ENCODE measurements at places on chromosomes 12 and 14.

GRCh38 chr12:27901959-27902358 is 70.6 kb downstream of the PTHLH start:
- no peak for DNase-seq

GRCh38 chr12:56462565-56462964 is 5.8 kb upstream of the SPRYD4 start:
- no peak for DNase-seq

GRCh38 chr12:57240066-57240921 is 10.7 kb downstream of the STAC3 start:
- peak; percentile 46 for DNase-seq

DNA sequence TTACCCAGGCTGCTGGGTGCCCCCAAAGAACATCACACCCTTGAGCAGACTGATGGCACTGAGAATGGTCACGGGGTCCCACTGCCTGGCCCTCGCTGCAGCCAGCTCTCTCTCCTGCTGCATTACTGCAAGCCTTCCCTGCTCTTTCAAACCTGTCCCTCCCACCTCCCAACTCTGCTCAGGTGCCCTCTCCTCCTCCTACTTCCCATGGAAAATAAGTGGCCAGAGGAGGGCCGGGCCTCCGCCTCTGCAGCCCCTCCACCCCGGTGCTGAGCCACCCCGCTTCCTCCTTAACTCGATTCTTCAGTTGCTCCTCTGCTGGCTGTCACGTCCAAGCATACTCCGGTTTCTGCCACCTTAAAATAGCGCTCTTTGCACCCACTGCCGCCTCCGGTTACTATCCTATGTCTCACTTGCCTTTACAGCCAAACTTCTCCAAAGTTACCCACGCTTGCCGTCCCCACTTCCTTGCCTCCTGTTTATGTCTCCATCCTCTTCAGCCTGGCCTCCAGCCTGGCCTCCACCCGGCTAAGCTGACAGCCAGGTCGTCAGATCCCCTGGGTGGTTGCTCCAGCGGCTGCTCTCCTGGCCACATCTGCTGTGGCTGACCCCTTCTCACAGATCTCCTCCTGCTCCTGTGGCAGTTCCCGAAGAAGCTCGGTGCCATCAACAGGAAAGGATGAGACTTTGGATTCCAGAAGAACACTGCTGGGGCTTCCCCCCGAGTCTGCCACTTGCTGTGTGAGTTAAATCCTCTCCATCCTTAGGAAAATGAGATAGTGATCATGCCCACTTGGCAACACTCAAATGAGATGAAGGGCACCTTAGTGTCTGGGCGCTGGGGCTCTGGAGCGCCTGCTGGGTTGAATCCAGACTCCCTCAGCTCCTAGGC is 7.7 kb downstream of the SMIM41 start:
- DNase-seq, result no peak

- DNase-seq, result no peak
Observed at GRCh38 chr12:90808568-90808967, 146.4 kb downstream of the CCER1 start.

GRCh38 chr12:13195785-13196129 is 769 bp upstream of the EMP1 start:
- no peak for DNase-seq

GRCh38 chr12:85422762-85423161 is 142.7 kb downstream of the ALX1 start:
- DNase-seq, result no peak

DNA sequence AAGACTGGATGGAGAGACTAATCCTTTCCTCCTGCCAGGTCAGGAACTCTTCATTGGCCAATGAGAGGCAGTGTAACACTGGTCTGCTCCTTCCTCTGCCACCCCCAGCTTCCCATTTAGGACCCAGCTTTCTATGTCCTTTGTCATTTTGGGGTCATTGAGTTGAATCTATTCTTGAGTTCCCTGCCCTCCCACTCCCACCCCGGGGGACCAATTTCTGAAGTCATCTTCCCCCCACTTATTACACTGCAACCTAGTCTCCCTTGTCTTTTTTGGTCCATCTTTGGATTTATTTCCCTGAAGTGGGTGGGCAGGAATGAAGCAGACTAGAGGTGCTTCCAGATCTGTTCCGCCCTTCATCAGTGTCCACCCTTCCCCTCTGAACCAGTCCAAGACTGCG is 7.6 kb upstream of the ITGA5 start:
- DNase-seq, result no peak

DNA sequence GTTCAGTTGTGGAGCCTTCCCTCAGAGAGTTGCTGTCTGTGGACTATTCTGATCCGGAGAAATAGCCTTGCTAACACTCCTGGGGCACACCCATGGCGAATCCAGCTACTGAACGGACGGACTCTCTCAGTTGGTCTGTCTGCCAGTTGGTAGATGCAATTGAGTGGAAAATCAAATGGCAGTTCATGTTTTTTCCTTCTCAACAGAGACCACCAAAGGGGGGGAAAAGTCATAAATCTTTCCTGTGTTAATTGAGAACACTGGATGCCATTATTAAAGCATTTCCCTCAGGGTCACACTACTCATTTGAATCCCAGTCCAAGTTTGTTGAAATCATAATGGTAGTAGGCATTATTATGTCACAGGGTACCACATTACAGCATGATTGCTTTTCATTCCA is 354.3 kb upstream of the FAR2 start:
- no peak for DNase-seq

DNA sequence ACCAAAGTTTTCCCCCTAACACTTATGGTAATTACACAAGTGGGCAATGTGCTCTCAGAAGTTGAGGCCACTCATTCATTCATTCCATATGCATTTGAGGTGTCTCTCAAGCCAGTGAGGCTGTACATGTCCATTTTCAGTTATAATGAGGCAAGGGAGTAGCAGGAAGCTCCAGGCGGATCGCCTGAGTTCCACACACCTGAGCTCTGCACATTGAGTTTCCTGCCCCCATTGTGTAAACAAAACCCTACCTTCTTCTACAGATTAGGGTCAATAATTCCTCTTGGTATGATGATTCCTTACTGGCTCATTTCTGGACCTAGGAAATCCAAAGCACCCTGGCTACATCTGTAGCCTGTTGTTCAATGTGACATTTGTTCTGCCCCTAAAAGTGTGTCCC is 555.3 kb downstream of the MED13L start:
- DNase-seq, result no peak

DNA sequence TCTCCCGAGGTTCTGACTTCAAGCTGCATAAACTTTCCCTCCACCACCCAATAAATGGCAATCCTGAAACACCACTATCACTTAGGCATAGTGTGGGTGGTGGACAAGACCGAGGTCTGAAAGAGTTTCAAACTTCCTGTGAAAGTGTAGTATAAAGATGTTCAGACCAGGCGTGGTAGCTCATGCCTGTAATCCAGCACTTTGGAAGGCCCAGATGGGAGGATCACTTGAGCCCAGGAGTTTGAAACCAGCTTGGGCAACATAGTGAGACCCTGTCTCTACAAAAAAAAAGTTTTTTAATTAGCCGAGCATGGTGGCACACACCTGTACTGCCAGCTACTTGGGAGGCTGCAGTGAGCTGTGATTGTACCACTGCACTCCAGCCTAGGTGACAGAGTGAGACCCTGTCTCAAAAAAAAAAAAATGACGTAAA is 61.9 kb downstream of the CCDC92 start:
- no peak for DNase-seq

GRCh38 chr12:6274231-6275221 is 36.0 kb upstream of the PLEKHG6 start:
- DNase-seq, result no peak

GRCh38 chr12:123142921-123143735 is 7.8 kb downstream of the PITPNM2 start:
- DNase-seq, result peak; percentile 82

GRCh38 chr14:55354500-55354899 is 57.1 kb downstream of the ATG14 start:
- DNase-seq, result peak; percentile 47

DNA sequence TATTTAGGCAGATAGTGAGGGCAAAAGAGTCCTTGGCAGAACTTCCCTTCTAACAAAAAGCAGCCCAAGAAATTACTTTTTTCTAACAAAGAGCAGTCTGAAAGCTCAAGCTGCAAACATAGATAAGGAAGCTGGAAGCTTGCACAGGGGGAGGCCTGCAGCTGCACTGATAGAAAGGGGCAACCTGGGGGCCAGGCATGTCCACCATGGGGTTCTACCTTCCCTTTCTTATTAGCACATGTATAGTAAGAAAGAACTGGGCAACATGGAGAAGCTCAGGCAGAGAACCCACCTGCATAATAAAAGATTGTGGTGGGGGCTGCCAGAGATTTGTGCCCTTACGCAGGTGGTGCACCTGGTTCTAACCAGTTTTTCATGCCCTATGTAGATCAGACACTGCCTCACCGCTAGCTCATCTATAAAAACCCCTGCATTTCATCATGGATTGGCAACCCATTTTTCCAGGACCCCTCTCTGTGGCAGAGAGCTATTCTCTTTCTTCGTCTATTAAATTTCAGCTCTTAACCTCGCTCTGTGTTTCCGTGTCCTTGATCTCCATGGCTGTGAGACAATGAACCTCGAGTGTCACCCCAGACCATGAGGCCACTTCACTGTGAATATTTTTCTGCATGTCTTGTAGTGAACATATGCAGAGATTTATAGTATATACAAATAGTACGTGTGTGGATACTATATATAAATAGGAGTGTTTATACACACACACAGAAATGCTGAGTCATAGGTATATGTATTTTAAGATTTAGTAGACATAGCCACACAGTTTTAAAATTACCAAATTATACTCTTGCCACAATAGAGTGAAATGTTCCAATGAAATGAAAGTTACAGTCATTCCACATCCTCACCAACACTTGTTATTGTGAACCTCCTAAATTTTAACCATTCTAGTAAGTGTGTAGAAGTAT is 53.0 kb downstream of the PEX5 start:
- no peak for DNase-seq

GRCh38 chr12:3034067-3034750 is 43.0 kb upstream of the TSPAN9 start:
- peak; percentile 74 for DNase-seq

- no peak for DNase-seq
Observed at GRCh38 chr12:78386871-78387270, 477.7 kb upstream of the SYT1 start.

DNA sequence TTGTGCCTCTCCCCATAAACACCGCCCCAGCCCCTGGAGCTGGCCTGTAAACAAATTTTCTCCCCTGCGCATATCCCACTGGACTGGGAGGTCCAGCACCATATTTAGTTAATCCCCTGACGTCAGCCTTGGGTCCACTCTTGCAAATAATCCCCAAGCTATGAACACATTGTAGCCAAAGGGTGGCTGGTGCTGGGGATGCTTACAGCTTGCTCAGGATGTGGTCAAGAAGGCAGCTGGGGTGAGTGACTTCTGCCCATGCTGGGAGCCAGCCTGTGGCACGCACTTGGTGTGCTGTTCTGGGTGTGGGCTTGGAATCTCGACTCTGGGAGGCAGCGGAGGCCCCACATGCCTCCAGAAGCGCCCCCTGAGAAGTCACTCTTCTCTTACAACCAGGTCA is 32.1 kb downstream of the CMKLR1 start:
- no peak for DNase-seq

DNA sequence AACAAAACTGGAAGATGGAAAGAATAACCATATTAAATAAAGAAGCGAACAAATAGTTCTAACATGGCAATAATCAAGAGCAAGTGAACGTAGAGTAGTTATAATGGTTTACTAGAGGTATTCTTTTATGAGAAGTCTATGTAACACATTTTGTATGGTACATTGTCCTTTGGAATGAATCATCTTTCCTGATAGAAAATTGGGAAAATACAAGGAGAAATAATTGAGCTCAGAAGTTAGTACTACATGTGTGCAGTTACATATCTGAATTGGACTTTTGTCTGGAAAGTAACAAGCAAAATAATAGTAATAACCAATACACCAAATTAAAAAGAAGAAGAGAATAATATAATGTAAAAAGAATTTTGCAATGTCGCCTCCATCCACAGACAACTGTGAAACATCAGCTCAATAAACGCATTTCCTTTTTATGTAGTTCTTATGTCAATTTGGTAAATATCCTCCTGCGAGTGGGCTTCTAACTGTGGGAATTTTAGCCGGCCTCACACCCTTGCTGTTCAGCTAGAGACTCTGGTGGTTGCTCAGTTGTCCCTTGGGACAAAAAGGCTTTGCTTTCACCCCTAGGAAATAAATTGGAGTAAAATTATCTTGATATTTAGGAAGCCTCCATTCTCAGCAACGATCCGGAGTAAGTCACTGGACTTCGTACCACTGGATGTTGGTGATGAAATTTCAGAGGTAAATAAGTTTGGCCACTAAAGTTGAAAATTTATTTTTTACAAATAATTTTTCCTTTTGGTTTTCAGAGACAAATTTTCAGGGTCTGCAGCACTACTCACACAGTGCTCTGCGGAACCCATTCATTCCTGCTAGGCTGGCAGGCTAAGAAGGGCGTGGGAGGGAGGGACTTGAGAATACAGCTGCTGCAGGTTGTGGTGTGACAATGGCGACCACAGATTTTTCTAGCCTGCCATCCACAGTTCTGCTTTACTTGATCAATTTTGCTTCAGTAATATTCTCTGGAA is 1.1 kb upstream of the TUBA1A start:
- DNase-seq, result peak; percentile 65

DNA sequence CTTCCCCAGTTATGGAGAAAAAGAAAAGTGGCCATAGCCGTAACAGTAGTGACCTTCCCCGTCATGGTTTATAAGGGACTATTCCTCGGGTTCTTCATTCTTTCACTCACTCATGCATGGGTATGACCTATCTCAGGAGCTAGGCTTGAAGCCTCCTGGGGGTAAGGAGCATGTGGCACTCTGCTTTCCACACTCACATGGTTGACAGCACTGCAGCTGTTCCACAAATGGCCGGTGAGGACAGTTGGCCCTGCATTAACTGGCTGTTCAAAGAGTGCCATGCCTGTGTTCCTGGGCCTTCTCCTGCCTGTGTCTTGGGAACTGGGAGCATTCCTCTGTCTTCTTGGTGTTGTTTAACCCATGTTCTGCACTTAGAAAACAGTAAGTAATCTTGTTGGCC is 66.2 kb upstream of the PNMA1 start:
- DNase-seq, result no peak

- DNase-seq, result no peak
Observed at GRCh38 chr14:22981090-22981875, 1.1 kb downstream of the AJUBA start.

DNA sequence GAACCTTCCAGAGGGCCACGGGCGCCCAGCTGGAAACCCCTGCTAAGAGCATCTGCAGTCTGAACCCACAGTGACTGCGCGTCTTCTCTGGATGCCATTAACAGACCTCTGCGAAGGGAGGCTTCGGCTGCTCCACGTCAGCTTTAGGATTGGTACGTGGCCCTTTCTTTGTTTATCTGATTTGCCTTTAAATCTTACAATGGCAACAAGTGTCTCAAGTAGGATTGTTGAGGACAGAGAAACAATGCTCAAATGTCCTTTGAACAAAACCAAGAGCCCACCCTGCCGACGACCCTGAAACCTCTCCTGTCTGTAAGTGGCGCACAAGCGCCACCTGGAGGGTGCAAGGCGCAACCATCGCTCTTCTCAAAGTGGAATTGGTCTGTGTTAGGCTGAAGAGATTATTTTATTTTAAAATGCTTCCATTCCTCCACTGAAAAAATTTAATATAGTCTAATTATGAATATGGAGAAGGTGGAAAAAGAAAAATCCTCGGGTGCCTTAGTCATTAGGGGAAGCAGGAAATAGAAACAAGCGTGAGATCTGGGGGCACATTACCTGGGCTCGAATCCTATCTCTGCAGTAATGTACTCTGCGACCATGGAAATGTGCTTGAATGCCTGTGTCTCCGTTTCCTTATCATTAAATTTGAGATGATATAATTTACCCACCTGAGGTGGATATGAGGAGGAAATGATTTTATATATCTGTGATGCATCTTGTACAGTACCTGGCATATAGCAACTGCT is 82.6 kb upstream of the PTPRB start:
- DNase-seq, result peak; percentile 36

- DNase-seq, result no peak
Observed at GRCh38 chr12:32273063-32273522, 126.3 kb upstream of the FGD4 start.

GRCh38 chr12:128627659-128628058 is 196.1 kb downstream of the SLC15A4 start:
- DNase-seq, result no peak

Data from NCI-H1436 (cell line).